ENCODE measurements at places on chromosomes 12 and 14. TPM values are rescaled to one million over a fixed set of nuclear protein-coding genes. Genes with fewer than 3 reads are reported as not detected.

DNA sequence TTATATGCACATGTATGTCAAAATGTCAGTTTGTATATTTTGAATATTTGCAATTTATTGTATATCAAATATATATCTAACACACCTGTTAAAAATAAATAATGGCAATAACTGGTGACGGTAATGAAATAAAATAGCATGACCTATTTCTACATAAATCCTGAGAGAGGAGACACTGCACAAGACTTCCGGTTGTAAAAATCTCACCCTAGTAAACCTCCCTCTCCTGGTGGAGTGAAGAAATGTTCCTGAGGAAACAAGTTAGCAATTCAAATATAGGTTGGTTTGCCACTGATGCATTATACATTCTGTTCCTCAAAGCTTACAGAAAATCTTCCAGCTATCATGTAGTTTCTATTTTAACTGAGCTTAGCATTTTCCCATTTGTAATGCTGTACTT, 166.1 kb upstream of the SYT10 start:
- no peak for DNase-seq

DNA sequence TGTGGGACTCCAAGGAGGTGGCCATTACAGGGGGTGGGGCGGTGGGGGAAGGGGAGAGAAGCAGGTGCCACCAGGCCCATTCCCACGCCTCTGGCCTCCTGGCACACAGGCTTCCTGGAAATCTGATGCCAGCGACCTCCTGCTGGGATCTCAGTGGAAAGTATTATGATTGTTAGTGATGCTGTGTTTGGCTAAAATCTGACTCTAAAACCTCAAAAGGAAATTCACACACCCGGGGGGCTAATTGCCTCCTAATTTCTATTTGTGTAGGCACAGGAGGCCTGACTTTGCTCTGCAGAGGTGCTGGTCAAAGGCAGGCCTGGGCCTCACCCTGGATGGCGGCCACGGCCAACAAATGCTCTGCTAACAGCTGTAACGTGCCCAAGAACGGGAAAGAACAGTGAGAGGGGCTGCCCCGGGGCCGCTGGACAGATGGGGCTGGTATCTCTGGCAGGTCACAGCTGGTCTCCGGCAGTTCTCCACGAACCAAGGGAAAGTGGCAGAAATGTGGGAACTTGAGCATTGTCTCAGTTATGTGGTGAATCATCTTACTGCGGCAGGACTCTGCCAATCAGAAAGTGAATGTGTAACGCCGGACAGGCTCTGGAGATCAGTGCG, 14.3 kb downstream of the FAM181A start:
- DNase-seq = peak; percentile 60

DNA sequence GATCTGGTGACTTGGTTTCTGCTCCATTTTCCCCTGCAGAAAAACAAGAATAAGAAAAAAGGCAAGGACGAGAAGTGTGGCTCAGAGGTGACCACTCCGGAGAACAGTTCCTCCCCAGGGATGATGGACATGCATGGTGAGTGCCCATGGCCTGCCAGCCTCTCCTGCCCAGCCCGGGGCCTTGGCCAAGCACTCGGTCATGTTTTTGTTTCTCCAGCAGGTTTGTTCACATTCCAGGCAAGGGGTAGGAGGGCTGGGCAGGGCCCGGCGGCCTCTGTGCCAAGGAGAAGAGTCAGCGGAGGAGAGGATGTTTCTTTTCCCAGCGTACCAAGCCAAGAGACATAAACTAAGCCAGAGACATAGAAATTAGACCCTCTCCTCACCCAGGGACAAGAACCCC, 13.6 kb downstream of the BCL7A start:
- DNase-seq = no peak

GRCh38 chr12:119672194-119672593, 4.3 kb downstream of the PRKAB1 start:
- no peak for DNase-seq

GRCh38 chr14:51818748-51819380, 41.5 kb upstream of the GNG2 start:
- DNase-seq = no peak

- DNase-seq = no peak
These were observed 102.9 kb downstream of the EGLN3 start for GRCh38 chr14:33848009-33848408.

GRCh38 chr12:129258781-129259318, 405.6 kb downstream of the GLT1D1 start:
- no peak for DNase-seq

- DNase-seq = no peak
These were observed 1.7 kb upstream of the CTDSP2 start for GRCh38 chr12:57848208-57848607.

- peak; percentile 35 for DNase-seq
These were observed 16.3 kb downstream of the ASB2 start for GRCh38 chr14:93960108-93960475.

- peak; percentile 62 for DNase-seq
These were observed 594 bp downstream of the KRAS start for GRCh38 chr12:25249931-25250738.

- DNase-seq = no peak
These were observed 747.4 kb downstream of the VRK1 start for GRCh38 chr14:97544571-97544970.

DNA sequence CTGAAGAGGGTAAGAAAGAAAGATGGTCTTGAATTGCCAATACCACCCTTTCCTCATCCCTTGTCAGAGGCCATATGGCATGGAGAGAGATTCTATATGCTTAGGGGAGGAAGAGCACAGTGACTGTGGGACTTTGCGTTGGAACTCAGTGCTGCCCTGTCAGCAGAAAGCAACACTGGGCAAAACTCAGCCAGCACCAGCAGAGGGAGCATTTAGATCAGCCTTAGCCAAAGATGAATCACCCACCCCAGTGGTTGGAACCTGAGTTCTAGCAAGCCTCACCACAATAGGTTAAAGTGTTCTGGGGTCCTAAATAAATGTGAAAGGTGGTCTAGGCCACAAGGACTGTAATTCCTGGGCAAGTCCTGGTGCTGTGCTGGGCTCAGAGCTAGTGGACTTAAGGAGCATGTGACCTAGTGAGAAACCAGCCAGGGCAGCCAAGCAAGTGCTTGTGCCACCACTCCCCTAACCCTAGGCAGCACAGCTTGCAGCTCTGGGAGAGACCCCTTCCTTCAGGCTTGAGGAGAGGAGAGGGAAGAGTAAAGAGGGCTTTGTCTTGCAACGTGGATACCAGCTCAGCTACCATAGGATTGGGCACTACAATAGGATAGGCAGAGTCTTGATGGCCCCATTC, 11.4 kb upstream of the BCAT1 start:
- no peak for DNase-seq

GRCh38 chr14:68630611-68631393, 162.1 kb downstream of the ZFP36L1 start:
- no peak for DNase-seq

- no peak for DNase-seq
These were observed 69.5 kb upstream of the SLC24A4 start for GRCh38 chr14:92253381-92253894.

DNA sequence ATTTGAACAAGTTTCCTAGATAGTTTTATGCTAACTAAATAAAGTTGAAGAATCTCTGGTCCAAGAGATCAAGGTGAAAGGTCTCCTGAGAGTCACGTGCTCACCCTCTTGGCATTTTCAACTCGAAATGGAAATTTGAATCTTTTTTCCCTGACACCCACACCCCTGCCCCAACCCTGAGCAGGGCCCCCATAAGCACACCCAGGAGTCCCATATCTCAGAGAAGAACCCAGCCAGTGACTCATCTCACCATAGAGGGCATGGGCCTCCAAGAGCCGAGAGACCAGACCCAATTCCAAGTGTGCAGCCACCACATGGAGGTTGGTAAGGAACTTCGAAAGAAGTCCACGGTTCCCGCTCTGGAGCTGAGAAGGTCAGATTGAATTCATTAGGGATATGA, 32.6 kb downstream of the TEP1 start:
- DNase-seq = no peak

- DNase-seq = no peak
These were observed 77.8 kb downstream of the HECTD4 start for GRCh38 chr12:112304436-112304835.

DNA sequence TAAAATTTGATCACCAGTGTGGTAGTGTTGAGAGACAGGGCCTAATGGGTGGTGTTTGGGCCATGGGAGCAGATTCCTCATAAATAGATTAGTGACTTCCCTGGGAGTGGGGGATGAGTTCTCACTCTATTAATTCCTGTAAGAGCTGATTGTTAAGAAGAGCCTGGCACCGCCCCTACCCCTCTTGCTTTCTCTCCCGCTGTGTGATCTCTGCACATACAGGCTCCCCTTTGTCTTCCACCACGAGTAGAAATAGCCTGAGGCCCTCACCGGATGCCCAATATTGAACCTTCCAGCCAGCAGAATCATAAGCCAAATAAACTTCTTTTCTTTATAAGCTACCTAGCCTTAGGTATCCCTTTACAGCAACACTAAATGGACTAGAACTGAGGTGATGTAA, 31.9 kb upstream of the CAND1 start:
- DNase-seq = no peak

GRCh38 chr14:53766106-53766505, 190.5 kb downstream of the BMP4 start:
- no peak for DNase-seq

DNA sequence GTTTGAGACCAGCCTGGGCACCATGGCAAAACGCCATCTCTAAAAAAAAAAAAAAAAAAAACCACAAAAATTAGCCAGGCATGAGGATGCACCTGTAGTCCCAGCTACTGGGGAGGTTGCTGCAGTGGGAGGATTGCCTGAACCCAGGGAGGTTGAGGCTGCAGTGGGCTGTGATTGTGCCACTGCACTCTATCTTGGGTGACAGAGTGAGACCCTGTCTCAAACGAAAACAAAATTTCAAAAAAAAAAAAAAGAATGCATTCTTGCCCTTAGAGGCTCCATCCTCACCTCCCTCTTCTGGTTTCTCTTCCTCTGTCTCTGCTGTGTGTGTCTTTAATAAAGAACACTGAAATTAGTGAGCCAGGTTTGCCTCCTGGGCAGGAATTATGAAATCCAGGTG, 107.8 kb downstream of the VCPKMT start:
- DNase-seq = no peak

DNA sequence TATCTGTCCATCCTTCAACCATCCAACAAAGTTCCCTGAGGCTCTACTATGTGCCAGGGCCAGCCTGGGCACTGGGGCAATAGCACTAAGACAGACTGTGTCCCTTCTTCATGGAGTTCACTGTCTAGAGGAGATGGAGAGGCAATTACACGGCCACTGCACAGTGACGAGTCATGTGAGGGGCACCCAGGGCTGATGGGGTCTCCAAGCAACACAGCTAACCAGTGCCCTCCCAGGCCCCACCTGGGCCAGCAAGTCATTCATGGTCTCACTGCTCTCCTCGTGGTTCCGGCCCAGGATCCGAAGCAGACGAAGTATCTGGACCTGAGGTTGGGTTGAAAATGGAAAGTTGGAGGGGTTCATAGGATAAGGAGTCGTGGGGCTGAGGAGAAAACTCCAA, 2.7 kb downstream of the AP1G2 start:
- no peak for DNase-seq

GRCh38 chr12:89733579-89734201, 25.1 kb upstream of the ATP2B1 start:
- DNase-seq = no peak

GRCh38 chr14:60165547-60165876, 314 bp upstream of the DHRS7 start:
- peak; percentile 12 for DNase-seq

DNA sequence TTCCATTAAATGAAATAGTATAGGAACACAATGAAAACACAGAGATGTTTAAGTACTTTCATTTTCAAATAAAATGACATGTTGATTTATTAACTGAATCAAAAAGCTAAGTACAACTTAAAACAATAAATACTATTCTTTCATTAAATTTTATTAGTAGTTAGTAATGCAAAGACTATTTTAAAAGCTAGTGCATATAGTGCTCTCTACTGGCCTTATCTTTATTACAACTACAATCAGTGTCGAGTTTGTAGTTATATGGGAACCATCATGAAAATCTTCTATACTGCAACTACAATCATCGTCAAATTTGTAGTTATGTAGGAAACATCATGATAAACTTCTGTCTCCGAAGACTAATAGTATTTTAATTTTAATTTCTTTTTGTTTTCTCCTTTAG, 8.9 kb upstream of the LIN7A start:
- DNase-seq = no peak

GRCh38 chr14:64855721-64856528, 23.8 kb downstream of the SPTB start:
- no peak for DNase-seq

GRCh38 chr12:45458238-45458637, 242.3 kb downstream of the ANO6 start:
- DNase-seq = no peak

DNA sequence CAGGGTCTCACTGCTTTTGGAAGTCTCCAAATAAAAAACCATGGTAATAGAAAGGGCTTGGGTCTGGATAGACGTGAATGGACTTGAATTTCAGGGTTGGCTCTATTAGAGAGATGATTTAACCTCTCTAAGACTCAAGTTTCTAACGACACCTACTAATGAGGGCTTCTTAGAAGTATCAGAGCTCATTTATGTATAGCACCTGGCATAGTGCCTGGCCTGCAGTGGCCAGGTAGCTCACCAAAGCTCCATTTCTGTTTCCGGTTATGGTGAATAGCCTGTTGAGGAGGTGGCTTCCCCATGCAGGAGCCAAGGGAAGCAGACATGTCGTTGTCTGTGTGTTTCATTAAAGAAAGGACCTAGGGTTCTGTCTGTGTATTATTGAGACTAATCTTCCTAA, 108.6 kb downstream of the ETV6 start:
- no peak for DNase-seq

KRT75 gene
- not detected for total RNA-seq

CIROP gene
- total RNA-seq = not detected

HOXC11 gene
- not detected for total RNA-seq

PRR4 gene
- 0.87 TPM for total RNA-seq

GSG1 gene
- not detected for total RNA-seq

CBLN3 gene
- total RNA-seq = 3.8 TPM

PLD4 gene
- 2.6 TPM for total RNA-seq

DAO gene
- total RNA-seq = not detected

C12orf42 gene
- not detected for total RNA-seq

ZFHX2 gene
- total RNA-seq = under 0.01 TPM

POU6F1 gene
- 7.5 TPM for total RNA-seq
